Left forelimb (tissue), 1 donor: ENCODE measurements at places on chromosomes 13 and 19.

DNA sequence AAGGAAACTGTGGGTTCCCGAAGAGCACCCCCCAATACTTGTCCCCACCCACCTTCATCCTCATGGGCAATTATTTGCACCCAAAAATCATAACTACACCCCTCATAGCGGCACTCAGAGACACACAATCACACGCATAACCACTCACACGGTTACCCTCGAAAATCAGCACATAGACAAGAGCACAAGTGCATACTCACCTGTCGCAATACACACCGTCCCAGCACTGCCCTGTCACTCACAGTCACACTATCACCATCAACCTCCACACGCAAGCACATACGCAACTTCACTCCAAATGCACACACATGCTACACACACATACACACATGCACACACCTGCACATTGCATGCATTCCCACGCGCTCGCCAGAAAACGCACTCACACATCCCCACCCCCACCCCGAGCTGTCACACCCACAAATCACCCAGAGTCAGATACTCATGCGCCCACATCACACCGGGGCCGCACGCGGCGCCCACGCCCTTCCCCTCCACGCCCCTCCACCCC lies 535 bp downstream of the COL5A3 start:
- DNase-seq = no peak

- DNase-seq = no peak
Measured at GRCh38 chr13:109867766-109868165, 81.4 kb upstream of the IRS2 start.

DNA sequence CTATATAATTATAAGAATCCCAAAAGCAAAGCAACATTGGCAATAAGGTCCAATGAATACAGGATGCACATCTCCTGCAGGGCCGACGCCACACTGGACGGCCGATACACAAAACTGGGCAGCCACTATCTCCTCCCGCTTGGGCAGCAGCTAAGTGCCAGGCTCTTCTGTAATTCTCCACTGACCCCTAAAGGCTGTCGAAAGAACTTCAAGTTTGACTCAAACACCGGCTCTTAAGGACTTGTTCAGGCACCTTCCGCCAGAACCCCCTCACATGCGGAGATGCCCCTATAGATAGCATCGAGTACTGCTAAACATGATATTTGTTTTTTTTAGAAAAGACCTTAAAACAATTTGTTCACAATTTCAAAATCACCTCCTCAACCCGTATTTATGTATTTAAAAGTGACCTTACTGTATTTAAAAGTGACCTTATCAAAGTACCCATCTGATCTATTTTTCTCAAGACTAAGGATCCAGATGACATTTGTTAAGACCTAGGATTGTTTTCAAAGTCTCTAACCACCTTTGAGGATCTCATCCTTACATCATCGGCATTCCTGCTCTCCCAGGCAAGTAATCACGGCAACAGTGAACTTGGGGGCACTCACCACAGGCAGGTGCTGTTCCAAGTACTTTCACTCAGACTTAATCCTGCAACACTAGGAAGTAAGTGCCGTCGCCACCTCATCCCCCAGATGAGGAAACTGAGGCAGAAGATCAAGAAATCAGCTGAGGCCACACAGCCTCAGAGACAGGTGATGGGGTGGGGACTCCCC lies 77.8 kb downstream of the TUBGCP3 start:
- no peak for DNase-seq

GRCh38 chr13:59318320-59318930 lies 845.3 kb downstream of the DIAPH3 start:
- DNase-seq = peak; percentile 80

DNA sequence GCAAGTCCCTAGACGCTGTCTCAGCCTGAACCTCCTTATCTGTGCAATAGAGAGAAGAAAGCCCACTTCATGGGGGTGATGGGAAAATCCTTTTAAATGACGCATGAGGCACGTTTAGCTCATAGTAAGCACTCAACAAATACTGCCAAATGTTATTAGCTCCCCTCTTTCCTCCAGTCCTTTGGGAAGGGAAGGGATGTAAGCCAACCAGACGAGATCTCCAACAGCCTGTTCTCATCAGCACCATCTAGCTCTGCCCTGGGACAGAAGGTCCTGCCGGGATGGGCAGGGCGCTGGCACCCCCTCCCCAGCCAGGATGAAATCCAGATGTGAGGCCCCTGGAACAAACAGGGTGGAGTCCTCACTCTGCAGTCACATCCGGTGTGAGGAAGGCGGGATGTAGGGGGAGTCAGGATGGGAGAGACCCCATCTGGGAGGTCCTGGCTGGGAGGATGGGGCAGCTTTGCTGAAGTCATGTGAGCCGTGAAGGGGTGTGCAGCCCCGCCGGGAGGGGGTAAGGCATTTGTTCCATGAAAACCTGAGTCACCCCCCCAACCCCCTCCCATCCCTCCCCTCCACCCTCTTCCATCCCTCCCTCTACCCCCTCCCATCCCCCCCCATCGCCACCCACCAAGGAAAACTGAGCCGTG lies 4.6 kb downstream of the S1PR2 start:
- DNase-seq = peak; percentile 91

- peak; percentile 99 for DNase-seq
Measured at GRCh38 chr19:13151605-13152355, 1.6 kb downstream of the IER2 start.

DNA sequence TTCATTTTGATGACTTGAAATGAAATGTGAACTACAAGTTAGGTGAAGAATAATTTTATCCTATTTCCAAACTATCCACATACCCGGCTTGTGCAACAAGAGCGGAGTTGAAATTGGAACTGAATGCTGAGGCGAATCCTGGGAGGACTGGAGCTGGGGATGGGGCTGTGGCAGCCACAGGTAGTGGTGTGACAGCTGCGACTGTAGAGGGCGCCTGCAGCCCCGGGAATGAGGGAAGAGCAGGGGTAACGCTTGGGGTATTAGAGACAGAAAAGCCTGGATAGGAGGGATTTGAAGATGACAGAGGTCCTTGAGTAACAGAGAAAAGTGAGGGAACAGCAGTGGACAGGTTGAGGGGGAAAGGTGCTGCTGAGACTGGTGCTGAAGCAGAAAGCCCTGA lies 22.0 kb upstream of the STOML3 start:
- DNase-seq = no peak

DNA sequence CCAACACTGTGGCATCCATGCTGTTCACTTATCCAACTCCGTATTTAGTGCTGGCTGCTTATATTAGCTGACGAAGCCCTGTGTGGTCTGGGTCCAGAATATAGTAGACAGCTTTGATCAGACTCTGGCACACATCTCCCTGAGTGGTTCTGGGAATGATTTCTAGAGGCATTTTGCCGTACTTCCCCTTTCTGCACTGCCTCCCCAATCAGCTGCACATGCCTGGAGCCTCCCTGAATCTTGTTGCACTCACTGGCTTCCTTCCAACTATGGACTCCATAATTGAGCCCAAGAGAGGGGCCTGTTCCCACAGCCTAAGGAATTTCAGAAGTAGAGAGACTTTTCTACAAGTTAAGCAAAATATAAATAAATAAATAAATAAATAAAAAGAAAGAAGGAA lies 30.4 kb upstream of the PCDH8 start:
- no peak for DNase-seq
